ENCODE measurements at places on chromosomes 4 and X.

DNA sequence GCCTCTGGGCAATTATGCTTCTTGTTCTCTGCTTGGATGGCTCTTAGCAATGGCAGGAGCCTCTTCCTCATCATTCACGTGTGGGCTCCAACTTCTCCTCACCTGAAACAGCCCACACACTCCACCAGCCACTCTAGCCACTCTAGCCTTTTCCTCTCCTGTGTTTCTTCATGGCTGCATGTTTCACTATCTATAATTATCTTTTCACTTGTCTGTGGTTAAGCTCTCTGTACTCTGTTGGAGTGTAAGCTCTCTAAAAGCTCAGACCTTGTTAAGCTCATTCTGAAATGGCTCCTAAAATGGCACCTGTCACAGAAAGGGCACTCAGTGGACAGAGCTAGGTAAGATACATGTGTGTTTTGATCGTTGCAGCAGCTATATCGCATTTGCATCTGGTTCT is 80.0 kb downstream of the SH3KBP1 start:
- DNase-seq = no peak

DNA sequence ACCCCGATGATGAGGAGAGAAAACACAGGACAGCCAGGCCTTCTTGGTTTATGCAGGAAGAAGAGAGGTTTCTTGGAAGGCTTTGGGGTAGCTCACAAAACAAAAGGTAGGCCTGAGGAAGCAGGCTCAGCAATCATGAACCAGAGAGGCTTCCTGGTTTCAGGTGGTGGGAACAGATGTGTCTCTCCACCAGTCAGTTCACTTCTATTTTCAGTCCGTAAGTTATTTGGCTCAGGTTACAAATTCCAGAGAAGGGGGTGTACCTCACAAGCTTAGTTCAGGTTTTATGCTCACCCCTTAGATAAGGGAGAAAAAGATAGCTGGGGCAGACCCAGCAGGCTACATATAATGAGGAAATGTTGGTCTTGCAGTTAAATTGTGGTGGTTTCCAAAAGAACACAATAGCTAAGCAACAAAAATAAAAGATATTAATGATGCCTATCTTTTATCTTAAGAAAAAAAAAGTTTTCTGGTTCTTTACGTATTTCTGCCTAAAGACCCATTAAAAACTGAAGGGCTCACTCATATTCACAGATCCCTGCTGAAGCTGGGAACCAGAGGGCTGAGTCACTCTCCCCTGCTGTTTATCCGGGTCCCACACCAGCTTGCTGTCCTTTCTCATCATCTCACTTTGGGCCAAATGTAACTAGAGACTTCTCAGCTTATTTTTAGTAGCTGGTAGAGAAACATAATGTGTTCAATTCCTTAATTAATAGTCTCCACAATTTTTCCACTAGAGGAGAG is 177.0 kb downstream of the CAMK2D start:
- DNase-seq = no peak

DNA sequence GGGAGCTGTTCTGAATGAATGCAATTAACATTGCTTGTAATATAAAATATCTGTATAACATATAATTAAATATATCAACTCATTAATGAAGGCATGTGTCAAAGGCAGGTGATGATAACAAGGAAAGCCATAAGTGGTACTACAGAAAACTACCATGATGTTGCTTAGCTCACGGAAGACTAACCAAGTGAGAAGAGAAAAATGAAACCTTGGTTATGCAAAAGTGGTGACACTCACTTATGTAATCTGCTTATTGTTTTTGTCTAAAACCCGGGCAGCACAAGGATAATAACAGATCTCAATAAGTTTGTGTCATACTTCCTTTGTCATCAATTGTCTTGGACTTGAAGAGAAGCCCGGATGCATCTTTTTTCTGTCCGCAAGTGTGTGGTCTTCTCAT is 156.4 kb downstream of the HS6ST2 start:
- DNase-seq = no peak

- DNase-seq = peak; percentile 15
Observed at GRCh38 chr4:70915036-70915815, 13.1 kb downstream of the MOB1B start.

DNA sequence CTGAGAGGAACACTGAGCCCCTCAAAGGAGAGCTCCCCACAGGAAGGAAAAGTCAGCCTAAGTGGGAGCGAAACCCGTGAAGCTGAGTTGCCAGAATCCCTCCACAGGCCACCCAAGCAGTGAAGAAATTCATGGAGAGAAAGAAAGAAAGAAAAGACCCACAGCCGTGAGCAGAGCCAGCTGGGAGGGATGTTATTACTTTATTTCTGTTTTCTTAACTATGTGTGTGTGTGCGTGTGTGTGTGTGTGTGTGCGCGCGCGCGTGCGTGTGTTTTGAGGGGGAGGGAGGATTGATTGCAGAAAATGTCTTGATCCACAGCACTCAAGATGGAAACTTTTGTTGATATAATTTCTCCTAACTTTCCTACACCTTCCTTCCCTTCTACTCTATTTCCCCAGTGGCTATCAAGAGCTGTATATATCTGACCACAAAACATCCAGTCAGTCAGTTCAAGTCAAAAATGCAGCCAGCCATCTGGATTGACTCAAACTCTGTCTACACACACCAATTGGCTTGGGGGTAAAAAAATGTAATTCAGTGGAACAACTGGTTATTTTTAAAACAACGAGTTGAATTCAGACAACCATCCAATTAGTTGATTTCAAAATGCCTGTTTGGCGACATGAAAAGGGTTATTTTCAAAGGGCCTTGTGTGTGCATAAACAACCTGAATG is 13.8 kb upstream of the GPC3 start:
- no peak for DNase-seq

- DNase-seq = no peak
Observed at GRCh38 chr4:158581161-158581560, 59.5 kb downstream of the RXFP1 start.

- DNase-seq = no peak
Observed at GRCh38 chr4:40337523-40337922, 2.4 kb downstream of the CHRNA9 start.

DNA sequence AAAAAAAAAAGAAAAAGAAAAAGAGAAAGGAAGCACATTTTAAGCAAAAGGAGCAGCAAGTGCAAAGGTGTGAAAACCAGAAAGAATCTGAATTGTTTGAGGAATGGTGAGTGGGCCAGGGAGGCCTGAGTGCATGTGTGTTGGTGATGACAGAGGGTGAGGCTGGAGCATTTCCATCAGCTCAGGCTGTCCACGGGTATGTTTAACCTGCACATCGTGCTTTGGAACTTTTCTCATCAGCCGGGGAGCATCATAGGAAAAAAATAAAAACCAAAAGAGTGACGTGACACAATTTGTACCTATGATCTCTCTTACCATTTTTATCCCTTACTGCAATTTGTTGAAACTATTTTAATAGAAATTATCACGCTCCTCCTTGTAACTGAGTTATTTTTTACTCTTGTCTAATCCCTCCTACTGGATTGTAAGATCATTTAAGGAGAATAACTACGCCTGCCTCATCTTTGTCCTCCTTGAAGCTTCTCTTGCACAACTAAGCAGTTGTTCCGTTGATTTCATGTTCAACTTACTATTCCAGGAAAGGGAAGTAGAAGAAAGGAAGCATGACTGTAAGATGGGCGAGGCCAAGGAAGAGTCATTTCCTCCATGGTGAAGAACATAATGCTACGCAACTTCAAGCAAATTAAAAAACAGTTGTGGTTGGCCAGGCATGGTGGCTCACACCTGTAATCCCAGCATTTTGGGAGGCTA is 7.0 kb downstream of the PALLD start:
- DNase-seq = peak; percentile 34

DNA sequence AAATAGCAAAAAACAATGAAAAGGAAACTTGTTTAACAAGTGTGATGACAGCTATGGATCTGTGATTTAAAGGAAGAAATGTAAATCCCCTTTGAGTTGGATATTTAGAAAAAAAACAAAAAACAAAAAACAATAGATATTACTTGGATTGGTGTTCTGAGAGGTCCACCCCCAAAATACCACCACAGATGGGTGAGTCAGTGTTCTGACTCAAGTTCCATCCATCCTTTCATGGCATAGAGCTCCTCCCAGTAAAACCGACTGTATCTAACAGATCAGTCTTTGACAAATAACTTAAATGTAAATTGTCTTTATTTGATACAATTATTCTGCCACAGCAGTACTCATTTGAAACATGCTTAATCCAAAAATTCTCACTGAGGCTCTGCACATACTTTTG is 27.4 kb downstream of the TMPRSS11B start:
- no peak for DNase-seq

- DNase-seq = no peak
Observed at GRCh38 chrX:20240201-20240600, 26.5 kb downstream of the RPS6KA3 start.

- no peak for DNase-seq
Observed at GRCh38 chrX:39519566-39520301, 578.0 kb downstream of the BCOR start.

DNA sequence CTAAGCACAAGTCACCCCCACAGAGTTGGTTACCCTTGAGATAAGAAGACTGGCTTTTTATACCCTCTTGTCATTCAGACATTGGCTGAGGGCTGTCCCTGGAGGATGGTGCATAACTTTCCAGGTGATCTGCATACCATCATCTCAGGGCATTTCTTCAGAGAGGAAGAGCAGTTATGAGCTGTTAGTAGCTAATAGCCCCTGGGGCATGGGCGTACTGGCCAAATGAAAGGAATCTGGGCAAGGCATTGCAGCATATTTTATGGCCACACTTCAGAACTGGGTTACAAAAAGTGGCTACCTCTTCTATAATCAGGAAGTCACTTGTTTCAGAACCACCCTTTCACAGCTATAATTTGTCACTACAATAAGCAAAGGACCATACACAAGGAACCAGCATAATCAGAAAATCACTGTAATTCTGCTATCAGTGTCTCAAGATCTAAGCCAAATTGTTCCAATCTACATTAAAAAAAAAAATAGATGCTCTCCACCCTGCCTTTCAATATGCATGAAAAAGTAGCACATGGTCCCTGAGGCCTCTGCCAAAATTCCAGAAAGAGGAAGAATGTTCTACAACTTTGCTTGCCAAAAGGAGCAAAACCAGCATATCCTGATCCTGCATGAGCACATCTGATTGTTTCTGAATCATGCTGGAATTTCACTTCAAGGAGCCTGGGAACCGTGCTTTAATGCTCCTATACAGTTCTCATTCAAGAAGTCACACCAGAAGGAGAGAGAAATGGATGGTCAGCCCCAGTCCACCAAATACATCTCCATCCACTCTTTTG is 92.0 kb downstream of the TMEM144 start:
- peak; percentile 97 for DNase-seq

DNA sequence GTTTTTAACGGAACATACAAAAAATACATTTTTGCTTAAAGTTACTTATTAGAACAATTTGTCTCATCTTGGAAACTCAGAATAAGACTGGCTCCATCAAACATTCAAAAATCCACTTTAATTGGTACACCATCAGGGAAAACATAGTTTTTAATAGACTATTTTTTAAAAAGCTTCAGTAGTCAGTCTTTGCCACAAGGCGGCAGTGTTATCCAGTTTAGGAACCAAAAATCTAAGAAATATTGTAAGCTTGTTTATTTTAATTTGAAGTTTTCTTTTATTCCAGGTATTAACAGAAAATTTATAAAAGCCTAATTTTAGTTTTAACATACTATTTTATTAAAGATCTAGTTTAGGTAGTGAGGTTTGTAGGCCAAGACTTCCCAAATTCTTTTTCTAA is 107.7 kb downstream of the APOOL start:
- DNase-seq = no peak

GRCh38 chr4:107890779-107891178 is 40.6 kb upstream of the CYP2U1 start:
- DNase-seq = no peak

GRCh38 chr4:82705169-82705927 is 93.2 kb downstream of the SCD5 start:
- DNase-seq = no peak

GRCh38 chr4:71442336-71442735 is 103.5 kb downstream of the SLC4A4 start:
- no peak for DNase-seq

DNA sequence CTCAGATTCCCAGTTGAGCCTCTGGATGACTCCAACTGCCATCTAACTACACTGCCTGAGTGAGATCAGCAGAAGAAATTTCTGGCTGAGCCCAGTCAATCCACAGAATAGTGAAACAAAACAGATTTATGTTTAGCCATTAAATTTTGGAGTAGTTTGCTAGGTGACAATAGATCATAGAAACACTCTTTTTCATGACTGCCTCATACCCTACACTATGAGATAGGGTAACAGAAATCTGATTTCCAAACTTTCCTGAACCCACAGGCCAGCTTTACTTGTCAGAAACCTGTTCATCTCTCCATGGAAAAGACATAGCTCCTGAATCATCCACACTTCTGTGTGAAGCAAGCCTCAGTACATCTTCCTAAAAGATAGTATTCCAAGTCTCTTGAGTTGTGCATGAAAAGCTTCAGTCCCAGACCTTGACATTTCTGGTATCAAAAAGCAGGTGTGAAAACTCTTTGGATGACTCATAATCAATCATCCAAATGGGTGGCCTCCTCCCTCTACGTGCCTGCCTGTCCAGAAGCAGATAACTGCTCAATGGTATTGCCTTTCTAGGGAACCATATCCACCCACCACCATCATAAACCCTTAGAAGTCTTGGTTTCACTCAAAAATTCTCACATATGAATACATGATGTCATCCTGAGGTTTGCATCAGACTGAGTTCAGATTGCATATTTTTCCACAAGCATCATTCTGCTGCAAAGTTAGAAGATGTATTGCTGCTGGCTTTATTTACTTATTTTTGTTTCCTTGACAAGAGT is 47.5 kb upstream of the RAP2C start:
- DNase-seq = peak; percentile 0

DNA sequence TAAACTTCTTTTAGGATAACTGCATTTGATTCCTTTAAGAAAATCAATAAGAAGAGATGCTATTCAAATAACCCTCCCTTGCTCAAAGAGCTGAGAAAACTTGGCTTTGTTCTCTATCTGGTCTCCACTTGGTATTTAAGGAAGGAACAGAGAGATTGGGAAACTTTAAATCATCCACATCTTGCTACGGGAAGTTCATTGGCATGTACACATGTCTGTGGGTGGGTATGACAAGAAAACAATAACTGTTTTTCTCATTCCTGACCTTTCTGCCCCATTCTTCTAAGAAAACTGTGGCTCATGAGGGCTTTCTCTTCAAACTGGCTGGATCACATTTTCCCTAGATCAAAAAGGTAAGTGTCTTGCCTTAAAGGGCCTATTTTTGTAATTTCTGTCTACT is 6.0 kb downstream of the SEL1L3 start:
- DNase-seq = peak; percentile 66

DNA sequence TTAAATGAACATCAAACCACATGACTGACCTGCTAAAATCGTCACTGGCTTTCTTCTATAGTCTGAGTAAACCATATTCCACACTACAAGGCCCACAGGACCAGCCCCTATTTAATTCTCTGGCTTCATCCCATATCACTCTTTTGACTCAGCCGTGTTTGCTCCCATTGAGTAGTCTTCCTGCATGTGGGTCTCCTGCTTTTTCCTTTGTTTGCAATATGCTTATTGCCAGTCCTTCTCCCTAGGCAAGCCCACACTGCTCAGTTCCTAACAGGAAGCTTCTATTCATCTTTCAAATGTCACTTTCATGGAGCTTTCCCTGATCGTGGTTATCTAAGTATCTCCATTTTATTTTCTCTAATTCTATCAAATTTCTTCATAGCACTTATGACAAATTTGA is 329.6 kb downstream of the RAPGEF2 start:
- DNase-seq = no peak

GRCh38 chr4:102022343-102022742 is 231.8 kb downstream of the BANK1 start:
- DNase-seq = no peak

- DNase-seq = no peak
Observed at GRCh38 chrX:79592259-79592658, 225.1 kb upstream of the ITM2A start.
